Kidney capillary endothelial cell (primary cell): ENCODE measurements at places on chromosomes 11 and 22.

DNA sequence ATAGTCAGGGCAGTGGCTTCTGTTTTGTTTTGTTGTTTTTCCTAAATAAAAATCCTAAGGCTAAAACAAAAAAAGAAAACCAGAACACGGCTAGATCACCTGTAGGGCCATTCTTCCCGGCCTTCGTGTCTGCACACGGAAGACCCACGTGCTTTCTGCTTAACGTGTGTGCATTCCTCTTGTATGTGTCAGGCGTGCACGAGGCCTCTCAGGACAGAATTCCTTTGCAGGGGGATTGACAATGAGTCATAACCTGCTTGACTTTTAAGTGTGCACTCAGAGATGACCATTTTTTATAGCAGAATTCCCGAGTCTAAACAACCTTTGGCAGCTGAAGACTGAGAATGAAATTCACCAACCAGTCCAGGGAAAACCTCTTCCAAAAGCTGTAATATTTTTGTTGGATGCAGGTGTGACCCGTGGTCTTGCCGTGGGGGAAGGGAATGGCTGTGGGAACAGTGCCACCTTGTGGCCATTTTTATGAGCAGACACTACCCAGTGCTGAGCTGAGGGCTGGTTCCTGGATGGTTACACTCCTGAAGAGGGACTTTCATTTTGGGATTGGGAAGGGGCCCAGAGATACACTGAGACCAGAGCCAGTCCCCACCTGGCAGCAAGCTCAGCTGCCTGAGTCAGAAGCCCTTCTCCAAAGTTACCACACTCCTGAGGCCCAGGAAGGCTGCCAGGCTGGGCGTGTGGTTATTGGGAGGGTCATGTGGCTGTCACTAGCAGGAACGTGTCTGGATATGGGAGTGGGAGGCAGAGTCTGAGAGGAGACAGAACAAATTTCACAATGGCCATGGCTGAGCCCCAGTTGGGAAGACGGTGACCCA, 35.7 kb upstream of the DKK3 start:
- DNase-seq, result peak; percentile 98

- no peak for DNase-seq
These were observed 10.9 kb downstream of the DEFB108B start for GRCh38 chr11:71843858-71844257.

DNA sequence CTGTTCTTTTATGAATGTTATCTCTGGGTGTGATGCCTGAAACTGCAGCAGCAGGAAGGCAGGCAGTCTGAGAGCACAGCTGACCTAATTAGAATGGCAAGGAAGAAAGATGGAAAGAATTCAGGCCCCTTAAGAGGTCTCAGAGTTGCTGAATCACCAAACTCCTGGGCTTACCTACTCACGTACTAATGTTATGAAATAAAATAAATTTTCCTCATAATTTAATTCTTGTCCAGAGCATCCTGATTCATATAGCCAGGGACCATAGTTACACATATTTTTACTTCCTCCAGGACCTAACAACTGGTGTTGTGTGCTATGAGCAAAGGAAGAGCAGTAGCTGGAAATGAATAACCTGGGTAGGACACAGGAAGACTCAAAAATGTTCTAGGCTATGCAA, 41.9 kb downstream of the SNX19 start:
- DNase-seq, result no peak

DNA sequence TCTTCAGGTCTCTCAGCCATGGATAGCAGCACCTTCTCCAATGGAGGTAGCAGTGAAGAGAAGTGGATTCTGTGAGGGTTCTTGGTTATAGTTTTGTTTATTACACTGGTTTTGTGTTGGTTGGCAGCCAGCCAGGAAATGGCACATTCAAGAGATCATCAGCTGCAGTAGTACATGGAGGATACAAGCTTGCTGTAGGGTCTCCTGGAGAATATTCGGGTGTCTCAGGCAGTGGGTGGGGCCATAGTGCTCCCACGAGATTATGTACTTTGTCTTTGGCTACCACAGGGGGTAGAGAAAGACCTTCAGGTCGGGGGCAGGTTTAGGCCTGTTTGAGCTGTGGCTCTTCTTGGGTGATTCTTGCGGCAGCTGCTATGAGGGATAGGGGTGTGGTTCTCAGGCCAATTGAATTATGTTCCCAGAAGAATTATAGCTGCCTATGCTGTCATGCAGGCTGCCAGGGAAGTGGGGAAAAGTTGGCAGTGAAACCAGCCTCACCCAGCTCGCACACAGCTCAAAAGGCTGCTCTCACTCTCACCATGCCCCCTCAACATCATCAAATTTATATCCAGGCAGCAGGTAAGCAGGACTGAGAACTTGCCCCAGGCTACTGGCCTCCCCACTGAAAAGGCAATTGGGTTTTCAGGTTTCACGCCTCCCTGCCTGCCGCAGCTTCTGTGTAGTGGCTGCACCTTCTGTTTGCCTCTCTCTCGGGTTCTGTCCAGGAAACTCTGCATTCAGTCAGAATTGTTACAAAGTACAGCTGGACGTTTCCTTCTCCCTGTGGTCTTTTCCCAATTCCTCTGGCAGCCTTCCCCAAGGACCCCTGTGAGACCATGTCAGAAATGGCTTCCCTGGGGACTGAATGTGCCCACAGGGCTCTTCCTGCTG, 435.5 kb downstream of the LUZP2 start:
- no peak for DNase-seq

- DNase-seq, result no peak
These were observed 1.5 kb upstream of the PHRF1 start for GRCh38 chr11:574632-575312.

DNA sequence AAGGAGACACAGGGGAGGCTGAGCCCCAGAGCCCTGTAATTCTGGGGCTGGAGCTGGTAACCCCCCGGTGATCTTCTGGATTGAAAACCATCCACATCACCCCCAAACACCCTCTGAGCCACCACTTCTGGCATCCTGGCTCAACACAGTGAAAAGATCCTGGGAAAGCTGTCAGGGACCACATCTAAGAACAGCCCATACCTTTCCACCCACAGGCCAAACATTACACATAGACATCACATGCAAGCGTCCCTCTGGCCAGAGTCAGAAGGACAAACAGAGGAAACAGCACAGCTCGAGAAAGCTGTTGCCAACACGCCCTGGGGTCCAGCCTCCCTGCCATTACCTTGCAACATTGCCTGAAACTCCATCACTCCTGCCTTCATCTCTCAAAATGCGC, 469.5 kb downstream of the SOX6 start:
- no peak for DNase-seq

DNA sequence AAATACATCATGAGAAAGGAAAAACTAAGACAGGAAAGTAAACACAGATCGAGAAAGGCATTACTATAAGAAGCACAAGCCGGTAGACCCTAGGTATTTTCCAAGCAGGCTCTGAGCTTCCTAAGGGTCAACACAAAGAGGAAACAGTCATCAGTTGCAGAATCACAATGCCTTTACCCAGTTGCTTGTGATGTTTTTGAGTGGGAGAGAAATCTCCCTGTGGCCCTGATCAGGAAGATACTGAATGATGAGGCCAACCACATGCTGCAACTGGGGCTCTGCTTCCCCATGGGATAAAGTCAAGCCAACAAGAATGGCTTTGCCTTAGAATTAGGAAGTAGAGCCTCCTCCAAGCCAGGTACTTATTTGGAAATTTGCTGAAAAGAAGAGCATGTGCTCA, 132.6 kb downstream of the MICAL2 start:
- no peak for DNase-seq

DNA sequence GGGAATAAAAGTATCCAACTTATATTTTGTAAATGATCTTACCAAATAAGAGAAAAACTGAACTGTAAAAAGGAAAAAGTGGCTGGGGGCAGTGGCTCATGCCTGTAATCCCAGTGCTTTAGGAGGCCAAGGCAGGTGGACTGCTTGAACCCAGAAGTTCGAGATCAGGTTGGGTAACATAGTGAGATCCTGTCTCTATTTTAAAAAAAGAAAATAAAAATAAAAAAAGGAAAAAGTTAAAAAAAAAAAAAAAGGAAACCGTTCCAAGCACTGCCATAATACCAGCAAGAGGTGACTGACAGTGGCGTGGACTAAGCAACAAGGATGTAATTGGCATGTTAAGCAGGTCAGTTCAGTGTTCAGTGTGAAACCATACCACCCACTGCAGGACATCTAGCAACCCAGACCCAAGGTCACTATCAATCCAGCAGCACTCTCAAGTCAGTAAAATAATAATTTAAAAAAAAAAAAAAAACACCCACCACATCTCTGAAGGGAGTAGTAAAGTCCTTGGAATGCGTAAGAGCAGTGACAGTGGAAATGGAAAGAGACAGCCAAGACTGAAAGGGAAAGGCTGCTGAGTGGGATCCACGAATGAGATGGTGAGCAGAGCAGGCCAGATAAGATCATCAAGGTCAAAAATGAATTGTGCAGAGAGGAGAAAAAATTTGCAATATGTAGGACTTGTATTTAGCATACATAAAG, 43.6 kb downstream of the MAPK1 start:
- DNase-seq, result peak; percentile 40

- DNase-seq, result no peak
These were observed 17.2 kb downstream of the POLR3H start for GRCh38 chr22:41526830-41527799.

- DNase-seq, result no peak
These were observed 26.4 kb downstream of the VPS37C start for GRCh38 chr11:61134801-61135257.

GRCh38 chr11:60765355-60765754, 8.7 kb downstream of the MS4A15 start:
- DNase-seq, result no peak

DNA sequence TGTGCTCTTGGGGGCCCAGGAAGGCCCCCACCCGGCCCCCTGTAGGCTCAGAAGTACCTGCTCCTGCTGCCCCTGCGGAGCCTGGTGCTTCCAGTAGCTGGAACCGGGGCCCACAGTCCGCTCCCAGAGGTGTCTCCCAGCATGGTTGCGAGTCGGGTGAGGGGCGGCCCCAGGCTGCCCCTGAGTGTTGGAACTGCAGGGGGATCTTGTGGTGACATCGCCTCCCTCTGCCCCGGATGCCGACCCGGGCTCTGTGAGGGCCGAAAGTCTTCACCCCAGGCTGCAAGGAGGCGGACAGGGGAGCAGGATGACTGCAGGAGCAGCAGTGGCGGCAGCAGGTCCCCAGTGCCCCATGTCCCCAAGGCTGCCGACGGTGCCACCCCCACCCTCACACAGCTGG, 9.5 kb upstream of the PKP3 start:
- DNase-seq, result no peak

DNA sequence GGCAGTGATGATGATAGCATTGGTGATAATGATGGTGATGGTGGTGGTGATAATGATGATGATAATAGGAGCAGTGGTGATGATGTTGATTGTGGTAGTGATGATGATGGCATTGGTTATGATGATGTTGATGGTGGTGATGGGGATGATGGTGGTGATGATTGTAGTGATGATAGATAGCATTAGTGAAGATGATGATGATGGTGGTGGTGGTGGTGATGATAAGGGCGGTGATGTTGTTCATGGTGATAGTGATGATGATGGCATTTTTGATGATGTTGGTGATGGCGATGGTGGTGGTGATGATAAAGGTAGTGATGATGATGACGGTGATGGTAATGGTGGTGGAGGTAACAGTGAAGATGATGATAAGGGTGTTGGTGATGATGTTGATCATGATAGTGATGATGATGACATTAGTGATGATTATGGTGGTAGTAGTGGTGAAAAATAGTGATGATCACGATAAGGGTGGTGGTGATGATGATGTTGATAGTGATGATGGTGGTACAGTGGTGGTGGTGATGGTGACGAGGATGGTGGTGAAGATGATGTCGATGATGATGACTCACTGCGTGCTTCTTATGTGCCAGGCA, 93.0 kb downstream of the MPPED1 start:
- no peak for DNase-seq

GRCh38 chr11:128789497-128790150, 77.5 kb downstream of the KCNJ1 start:
- DNase-seq, result no peak

DNA sequence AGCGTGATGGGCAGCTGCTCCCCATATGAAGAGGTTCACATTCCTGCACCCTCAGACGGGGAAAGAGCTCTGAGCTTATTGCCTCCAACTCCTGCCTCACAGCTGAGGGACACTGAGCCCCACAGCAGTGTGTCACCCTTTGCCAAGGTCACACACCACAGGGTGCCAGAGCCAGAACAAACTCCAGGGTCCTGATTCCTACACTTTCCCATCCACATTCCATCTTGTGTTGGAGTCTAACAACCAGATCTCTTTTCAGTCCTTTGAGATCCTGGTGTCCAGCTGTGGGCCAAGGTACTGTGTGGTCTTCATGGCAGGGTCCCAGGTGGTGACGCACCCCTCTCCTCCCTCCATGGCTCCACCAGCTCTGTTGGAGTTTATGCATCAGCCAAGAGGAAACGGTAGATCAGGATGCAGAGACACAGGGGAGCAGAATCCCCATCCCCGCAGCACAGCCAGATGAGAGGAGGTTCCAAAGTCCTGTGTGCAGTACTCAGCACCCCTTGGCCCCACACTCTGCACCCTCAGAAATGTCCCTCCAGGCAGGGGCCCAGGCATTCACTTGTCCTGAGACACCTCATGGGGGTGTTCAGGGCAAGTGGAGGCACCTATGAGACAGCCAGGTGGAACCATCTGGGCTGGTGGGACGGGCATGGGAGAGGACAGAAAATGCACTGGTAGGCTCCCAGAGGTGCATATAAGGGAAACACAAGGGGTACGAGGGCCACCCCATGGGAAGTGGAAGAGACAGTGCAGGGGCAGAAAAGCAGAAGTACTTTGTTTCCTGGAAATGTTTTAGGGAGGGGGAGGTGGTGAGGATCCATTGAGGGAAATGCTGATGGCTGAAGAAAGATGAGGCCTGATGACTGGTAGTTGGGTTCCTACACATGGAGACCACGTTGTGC, 32.6 kb upstream of the GNAZ start:
- DNase-seq, result no peak

DNA sequence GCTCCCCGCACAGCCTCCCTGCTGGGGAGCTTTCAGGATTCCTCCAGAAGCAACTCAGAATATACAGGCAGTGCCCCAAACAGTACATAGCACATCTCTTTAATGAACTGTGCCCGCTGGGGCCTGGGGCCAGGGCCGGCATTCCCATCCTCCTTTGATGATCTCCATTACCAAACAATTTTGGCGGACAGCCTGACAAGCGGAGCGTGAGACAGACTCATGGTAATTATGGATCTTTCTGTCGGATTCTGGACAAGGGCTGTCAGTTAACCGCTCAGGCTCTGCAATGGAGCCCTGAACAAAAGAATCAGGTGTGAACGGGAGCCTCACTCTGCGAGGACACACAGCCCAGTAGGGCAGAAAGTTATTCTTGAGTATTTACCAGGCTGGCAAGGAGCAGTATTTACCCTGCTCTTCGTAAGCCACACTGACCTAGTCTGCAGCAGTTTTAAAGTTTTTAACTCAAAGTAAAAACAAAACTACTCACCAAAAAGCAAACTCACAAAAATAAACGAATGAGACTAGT, 174.0 kb downstream of the TBC1D22A start:
- no peak for DNase-seq

DNA sequence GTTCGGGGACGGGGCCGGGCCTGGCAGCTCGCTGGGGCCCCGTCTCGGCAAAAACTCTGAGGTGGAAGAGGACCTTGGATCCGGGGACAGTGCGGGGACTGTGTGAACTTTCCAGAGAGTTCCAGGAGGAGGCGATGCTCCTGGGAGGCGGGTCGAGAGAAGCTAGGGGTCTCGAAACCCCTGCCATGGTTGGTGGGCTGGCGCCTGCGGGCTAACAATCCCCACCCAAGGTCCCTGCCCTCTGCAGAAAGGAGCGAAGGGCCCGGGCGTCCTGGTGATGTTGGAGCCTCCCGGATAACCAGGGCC, 4.7 kb upstream of the GRK2 start:
- no peak for DNase-seq

GRCh38 chr22:19970479-19971275, 29.1 kb upstream of the TXNRD2 start:
- no peak for DNase-seq
